Muscle of leg (tissue), 16 donors: ENCODE measurements at places on chromosomes 3 and 15. TPM values are rescaled to one million over a fixed set of nuclear protein-coding genes. Genes with fewer than 3 reads are reported as not detected.

DNA sequence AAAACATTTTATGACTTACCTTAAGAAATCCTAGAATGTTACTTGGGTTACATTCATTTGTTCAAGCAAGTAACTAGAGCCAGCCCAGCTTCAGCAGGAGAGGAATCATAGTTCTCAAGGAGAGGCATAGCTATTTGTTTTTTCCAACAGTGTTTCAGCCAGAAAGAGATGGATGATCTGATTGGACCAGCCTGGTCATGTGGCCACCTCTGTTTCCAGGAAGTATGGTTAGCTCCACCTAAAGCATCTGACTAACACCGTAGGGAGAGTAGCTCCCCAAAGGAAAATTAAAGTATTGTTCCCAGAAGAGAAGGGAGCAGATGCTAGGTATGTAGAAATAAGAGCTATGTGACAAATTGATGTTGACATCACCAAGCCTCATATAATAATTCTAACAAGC, 417.1 kb downstream of the TAFA4 start:
- no peaks in the 10 kb centered on the region for H3K27me3 ChIP-seq
- no peak overlapping the region for H3K4me3 ChIP-seq
- no peaks in the 10 kb centered on the region for H3K4me1 ChIP-seq

DNA sequence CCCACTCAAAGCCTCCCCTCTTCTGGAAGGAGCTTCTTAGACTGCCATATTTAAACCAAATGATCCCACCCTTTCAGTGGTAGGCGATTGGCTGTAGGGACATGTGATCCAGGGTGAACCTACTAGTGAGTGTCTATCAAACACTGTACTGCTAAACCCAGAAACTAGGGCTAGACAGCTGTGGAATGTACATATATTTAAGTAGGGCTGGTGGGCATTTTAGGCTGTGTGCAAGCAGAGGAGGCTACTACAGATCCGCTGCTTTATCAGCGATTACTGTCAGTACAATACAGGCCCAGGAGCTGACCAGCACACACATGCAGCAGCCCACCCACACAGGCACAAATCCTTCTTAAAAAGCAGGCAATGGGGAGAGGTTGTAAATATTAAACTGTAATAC, 15.4 kb upstream of the LARP6 start:
- no peaks in the 10 kb centered on the region for H3K27me3 ChIP-seq
- DNase-seq = peak; percentile 49
- no peak overlapping the region for H3K4me3 ChIP-seq
- no peaks in the 10 kb centered on the region for H3K36me3 ChIP-seq

DNA sequence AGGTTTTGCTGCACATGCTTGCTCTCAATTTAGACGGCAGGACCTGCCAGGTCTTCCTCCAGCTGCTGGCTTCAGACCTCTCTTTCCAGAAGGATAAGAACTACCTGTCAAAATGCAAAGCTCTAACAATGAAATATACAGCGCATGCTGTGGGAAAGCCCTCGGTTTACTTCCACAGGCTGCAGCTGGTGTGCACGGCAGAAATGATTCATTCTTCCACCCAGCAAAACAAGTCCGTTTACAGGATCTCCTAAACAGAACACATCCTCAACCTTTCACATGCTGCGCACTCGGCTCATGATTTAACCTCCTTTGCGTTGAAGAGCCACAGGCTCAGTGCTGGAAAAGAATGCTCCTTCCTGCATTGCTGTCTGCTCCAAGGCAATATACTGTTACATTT, 92.4 kb upstream of the WNT5A start:
- peaks cover 5% of the 10 kb centered on the region for H3K4me1 ChIP-seq
- H3K36me3 ChIP-seq = no peaks in the 10 kb centered on the region
- no peak overlapping the region for H3K4me3 ChIP-seq
- no peak overlapping the region for H3K27ac ChIP-seq
- H3K27me3 ChIP-seq = no peaks in the 10 kb centered on the region

DNA sequence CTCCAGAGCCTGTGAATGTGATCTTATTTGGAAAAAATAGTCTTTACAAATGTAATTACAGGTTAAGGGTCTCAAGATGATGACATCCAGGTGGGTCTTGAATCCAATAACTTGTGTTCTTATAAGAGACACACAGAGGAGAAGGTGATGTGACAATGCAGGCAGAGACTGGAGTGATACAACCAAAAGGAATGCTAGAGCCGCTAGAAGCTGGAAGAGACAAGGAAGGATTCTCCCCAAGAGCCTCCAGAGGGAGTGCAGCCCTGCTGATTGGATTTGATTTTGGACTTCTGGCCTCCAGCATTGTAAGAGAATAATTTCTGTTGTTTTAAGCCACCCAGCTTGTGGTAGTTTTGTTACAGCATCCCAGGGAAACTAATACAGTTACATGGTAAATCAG, 9.7 kb downstream of the MYH15 start:
- no peak overlapping the region for H3K4me3 ChIP-seq
- no peak for DNase-seq
- no peaks in the 10 kb centered on the region for H3K36me3 ChIP-seq
- no peaks in the 10 kb centered on the region for H3K4me1 ChIP-seq
- no peak overlapping the region for H3K27ac ChIP-seq

GRCh38 chr3:13347390-13347950, 72.7 kb downstream of the NUP210 start:
- H3K27me3 ChIP-seq = peaks cover 2% of the 10 kb centered on the region
- peaks cover 36% of the 10 kb centered on the region for H3K4me1 ChIP-seq
- peaks cover 9% of the 10 kb centered on the region for H3K36me3 ChIP-seq
- peak; percentile 63 for DNase-seq

- H3K4me3 ChIP-seq = no peak overlapping the region
- H3K27ac ChIP-seq = no peak overlapping the region
- H3K36me3 ChIP-seq = no peaks in the 10 kb centered on the region
- DNase-seq = no peak
- peaks cover 2% of the 10 kb centered on the region for H3K27me3 ChIP-seq
- peaks cover 55% of the 10 kb centered on the region for H3K4me1 ChIP-seq
Measured at GRCh38 chr3:134666466-134666865, 15.6 kb upstream of the KY start.

GRCh38 chr15:51227940-51228732, 110.3 kb downstream of the CYP19A1 start:
- no peaks in the 10 kb centered on the region for H3K36me3 ChIP-seq
- H3K27ac ChIP-seq = no peak overlapping the region
- no peak overlapping the region for H3K4me3 ChIP-seq
- peak; percentile 20 for DNase-seq
- no peaks in the 10 kb centered on the region for H3K27me3 ChIP-seq

DNA sequence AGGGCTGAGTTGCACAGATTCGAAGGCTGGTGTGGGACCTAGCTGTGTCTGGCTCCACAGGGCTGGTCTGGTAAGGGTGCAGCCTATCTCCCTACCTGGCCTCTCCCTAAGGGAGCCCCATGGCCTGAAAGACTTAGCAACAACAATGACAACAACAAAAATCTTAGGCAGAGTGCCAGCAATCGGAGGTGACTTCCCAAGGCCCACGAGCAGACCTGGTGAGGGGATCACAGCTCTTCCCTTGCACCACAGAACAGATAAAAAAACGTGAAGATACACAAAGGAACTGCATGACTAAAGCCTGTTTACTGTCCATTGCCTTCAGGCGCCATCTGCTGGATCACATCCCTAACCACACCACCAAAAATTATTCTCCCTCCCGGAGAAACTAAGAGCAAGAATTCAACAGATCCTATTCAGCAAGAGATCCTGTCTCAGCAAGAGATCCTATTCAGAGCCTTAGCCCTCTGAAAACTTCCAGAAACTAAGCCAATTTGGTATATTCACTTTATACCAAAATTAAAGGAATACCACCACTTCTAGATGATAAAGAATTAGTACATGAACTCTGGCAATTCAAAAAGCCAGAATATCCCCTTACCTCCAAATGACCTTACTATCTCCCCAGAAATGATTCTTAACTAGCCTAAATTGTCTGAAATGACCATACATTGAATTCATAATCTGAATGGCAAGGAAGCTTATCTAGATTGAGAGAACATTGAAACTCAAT, 24.1 kb upstream of the OR5K4 start:
- no peak overlapping the region for H3K27ac ChIP-seq
- H3K4me1 ChIP-seq = no peaks in the 10 kb centered on the region
- H3K36me3 ChIP-seq = no peaks in the 10 kb centered on the region
- H3K27me3 ChIP-seq = no peaks in the 10 kb centered on the region

DNA sequence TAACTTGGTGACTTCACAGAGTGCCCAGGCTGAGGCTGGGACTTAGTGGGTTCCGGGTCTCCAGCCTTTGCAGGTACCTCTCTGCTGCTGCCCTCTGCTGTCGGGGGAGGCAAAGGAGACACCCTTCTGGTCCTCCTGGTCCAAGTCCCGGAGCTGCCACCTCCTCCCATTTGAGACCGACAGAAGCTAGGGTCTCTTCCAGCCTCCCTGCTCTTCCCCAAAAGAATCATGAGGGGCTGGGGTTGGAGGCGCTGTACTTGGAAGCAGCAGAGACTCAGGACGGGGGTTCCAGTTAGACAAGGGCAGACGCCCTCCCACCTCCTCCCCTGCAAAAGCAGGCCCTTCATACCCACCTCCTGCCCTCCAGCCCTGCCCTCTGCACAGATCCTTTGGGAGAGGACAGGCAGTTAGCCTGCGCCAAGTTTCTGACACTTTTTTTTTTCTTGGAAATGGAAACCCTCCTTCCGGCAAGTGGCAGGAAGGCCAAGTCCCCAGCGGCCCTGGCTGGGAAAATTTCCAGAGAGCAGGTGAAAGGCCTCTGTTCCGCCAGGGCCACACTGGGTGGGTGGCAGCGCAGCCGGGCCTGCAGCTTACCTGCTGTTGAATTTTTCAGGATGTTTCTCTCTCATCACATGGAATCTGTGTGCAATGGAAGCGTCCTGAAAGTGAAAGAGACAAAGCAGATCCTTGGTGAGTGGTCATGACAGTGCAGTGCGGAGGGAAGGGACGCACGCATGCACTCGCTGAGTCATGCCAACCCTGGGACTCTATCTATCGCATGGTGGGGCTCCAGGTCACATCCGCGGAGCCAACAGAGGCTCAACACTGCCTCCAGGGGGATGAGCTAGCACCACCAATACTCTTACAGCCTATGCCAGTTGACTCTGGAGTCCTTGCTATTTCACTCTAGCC, 119.9 kb downstream of the DGKG start:
- H3K36me3 ChIP-seq = no peaks in the 10 kb centered on the region
- peak overlapping the region; percentile 6 for H3K4me3 ChIP-seq
- DNase-seq = peak; percentile 78
- no peaks in the 10 kb centered on the region for H3K27me3 ChIP-seq

DNA sequence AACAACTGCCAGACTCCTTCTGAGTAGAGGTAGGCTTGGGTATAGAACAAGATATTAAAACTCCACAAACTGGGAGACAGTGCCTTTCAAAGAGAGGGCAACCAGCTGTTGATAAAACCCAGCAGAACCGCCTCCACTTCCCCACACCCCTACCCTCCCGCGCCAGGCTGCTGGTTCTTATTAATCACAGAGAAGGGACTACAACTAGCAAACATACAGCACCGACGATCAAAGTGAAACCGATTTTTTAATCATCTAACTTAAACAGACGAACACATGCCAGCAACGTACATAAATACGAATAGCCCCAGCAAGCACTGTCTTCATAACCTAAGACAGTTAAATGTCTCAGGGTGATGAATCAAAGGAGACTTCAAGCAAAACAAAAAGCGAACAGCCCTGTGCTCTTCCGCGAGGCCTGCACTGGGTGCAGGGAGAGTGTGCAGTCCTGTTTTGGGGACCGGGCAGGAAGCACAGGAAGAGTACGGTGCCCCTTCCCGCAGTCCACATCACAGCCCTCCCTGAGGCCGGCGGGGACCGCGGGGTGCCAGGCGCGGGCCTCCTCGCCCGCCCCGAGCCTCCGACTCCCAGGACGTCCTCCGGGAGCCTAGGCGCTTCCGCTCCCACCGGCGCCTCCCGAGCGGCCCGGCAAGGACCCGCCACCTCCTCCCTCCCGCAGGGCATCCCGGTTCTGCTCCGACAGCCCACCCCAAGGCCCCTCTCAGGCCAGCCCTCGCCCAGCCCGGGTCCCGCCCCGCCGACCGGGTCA, 75.1 kb upstream of the VGLL4 start:
- peak overlapping the region; percentile 92 for H3K27ac ChIP-seq
- H3K4me3 ChIP-seq = peak overlapping the region; percentile 64
- peaks cover 11% of the 10 kb centered on the region for H3K4me1 ChIP-seq
- H3K36me3 ChIP-seq = no peaks in the 10 kb centered on the region

- DNase-seq = peak; percentile 79
- no peak overlapping the region for H3K4me3 ChIP-seq
- no peaks in the 10 kb centered on the region for H3K36me3 ChIP-seq
- no peaks in the 10 kb centered on the region for H3K27me3 ChIP-seq
Measured at GRCh38 chr3:23999012-23999641, 54.0 kb downstream of the NR1D2 start.

DNA sequence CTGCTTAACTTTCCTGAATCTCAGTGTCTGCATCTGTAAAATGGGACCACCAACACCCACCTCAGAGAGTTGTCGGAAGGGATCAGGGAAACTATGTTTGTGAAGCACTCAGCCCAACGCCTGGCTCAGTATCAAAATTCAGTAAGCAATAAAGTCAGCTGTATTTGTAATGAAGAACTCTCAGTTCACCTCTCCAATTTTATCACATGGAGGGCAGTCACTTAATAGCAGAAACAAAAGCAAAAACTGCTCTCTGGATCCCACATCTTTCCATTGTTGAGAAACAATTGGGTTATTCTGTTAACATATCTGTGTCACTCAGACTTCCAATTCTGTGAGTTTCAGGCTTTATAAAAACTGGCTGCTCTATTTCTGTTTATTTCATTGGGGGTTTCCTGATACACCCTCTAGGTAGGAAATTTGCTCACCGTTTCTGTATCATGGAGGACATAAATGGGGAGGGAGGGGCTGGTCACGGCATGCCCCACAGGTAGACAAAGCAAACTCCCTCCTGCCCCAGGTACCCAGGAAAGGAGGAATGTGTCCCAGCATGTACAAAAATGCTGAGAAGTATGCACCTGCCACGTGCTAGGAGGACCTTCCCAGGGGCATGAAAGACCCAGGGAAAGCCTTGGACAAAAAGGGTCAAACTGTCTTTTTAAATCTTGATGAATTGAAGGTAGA, 81.4 kb upstream of the LMOD3 start:
- H3K27me3 ChIP-seq = no peaks in the 10 kb centered on the region
- H3K36me3 ChIP-seq = no peaks in the 10 kb centered on the region
- no peak overlapping the region for H3K4me3 ChIP-seq
- DNase-seq = no peak

GRCh38 chr3:6542795-6543194, 318.1 kb upstream of the GRM7 start:
- H3K27ac ChIP-seq = no peak overlapping the region
- no peaks in the 10 kb centered on the region for H3K27me3 ChIP-seq
- no peaks in the 10 kb centered on the region for H3K36me3 ChIP-seq
- no peak for DNase-seq
- H3K4me1 ChIP-seq = no peaks in the 10 kb centered on the region

The ARPP19 gene
- 65.7 TPM for total RNA-seq

The TRPM1 gene
- total RNA-seq = not detected

The CSPG4 gene
- 76.7 TPM for total RNA-seq

The AP3B2 gene
- total RNA-seq = 0.18 TPM

The GRK7 gene
- total RNA-seq = 0.04 TPM

The GABRG3 gene
- total RNA-seq = 0.18 TPM

The CXCR6 gene
- total RNA-seq = 0.04 TPM
